ENCODE measurements at places on chromosomes 2 and 18.

GRCh38 chr2:57990118-57990725, 56.4 kb upstream of the VRK2 start:
- DNase-seq: no peak

DNA sequence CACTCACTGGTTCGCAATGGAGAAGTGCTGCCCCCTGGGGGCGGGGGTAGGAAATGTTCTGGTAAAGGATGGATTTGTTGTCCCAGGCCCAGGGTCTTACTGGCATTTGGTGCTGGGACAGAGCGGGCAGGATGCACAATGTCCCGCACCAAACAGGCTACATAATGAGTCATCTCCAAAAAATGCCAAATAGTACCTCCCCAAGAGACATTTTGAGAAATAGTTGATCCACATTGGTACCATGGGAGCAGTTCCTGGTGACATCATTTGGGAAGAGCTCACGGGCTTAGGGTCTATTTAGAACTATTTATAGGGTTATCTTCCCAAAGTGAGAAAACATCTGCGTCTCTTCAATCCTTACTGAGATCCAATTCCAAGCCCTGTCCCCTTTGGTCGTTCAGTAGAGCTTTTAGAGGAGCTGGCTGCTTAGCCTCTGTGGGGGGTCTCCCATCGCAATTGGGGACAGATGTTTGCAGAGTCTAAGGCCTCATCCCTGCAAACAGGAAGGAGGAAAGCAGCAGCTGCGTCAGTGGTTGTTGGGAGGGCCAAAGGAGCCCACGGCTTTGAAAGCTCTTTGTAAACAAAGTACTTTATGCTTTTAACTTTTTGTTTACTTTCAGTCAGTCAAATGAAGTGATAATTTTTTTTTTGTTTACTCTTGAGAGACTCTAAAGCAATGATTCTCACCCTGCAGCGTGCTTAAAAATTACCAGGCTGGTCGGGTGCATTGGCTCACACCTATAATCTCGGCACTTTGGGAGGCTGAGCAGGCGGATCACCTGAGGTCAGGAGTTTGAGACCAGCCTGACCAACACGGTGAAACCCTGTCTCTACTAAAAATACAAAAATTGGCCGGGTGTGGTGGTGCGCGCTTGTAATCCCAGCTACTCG, 49.3 kb downstream of the GREB1 start:
- DNase-seq: peak; percentile 40

DNA sequence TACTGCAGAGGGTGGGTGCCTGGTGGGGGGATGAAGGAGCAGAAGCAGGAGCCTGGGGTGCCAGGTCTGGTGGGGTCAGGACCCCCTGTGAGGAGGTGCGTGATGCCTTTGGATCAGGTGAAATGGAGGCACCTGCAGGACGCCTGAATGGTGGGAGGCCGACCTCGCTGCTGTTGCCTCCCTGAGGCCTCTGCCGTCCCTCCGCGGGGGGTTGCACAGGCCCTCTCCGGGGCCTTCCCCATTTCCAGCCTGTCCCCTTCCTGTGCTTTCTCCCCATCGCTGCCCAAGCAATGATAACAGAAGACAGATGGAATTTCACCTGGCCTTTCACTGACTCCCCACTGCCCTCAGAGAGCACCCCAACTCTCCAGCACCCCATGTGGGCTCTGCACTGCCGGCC, 259.3 kb downstream of the ALPK2 start:
- no peak for DNase-seq

DNA sequence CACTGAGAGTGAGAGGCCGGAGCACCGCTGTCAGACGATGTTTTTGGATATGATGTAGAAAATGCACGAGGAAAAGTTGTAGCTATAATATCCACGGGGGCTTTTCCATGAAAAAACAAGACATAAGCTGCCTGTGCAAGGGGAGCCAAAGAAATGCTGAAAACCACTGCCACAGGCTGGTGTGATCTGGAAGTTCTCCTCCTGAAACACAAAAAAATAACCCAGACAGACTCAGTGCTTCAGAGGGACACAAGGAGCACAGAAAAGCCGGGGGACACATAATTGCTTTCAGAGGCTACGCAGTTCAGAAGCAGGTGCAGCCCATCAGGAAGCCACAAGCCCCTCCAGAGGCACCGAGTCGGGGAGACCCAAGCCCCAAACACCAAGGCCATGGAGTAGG, 98.2 kb downstream of the ZNF516 start:
- DNase-seq: no peak

GRCh38 chr18:28079883-28080282, 97.0 kb downstream of the CDH2 start:
- DNase-seq: no peak

GRCh38 chr2:176892676-176893226, 319.8 kb upstream of the HNRNPA3 start:
- DNase-seq: no peak

DNA sequence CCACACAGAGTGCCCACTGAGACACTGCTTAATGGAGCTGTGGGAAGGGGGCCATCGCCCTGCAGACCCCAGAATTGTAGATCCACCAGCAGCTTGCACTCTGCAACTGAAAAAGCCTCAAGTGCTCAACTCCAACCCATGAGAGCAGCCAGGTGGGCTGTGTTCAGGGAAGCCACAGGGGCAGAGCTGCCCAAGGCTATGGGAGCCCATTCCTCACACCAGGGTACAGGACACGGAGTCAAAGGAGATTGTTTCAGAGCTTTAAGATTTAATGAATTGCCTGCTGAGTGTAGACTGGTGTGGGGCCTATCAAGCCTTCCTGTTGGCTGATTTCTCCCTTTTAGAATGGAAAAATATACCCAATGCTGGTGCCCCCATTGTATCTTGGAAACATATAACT, 17.2 kb downstream of the TPO start:
- DNase-seq: no peak

- no peak for DNase-seq
Measured at GRCh38 chr2:234111523-234111922, 61.0 kb downstream of the SPP2 start.

GRCh38 chr2:134681201-134681600, 37.6 kb downstream of the TMEM163 start:
- DNase-seq: no peak

- DNase-seq: no peak
Measured at GRCh38 chr18:28523758-28524475, 347.0 kb upstream of the CDH2 start.

- DNase-seq: no peak
Measured at GRCh38 chr2:236790963-236791362, 221.3 kb downstream of the ACKR3 start.

- DNase-seq: no peak
Measured at GRCh38 chr2:231187736-231188505, 10.5 kb upstream of the ARMC9 start.

DNA sequence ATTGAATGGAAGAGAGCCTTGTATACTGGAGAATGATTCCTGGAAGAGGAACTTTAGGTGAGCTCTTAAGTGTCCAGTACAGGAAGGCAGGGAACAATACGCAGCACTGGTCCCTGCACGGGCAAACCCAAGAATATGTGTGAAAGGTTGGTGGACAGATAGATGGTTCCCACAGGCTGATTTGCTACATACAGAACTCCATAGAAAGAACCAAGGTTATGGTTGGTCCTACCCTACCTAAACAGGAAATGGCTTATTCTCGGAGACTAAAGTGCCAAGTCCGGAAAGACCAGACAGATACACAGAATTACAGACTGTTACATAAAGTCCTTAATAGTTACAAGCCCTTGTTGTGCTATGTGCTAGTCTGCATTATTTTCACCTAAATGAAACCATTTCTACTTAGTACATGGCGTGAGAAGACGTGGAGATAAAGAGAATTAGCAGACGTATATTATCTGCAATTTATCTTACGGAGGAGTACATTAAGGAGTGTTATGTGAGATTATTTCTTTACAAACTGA, 1.2 kb downstream of the REV1 start:
- no peak for DNase-seq

GRCh38 chr18:13415736-13416135, 197.2 kb downstream of the LDLRAD4 start:
- no peak for DNase-seq

DNA sequence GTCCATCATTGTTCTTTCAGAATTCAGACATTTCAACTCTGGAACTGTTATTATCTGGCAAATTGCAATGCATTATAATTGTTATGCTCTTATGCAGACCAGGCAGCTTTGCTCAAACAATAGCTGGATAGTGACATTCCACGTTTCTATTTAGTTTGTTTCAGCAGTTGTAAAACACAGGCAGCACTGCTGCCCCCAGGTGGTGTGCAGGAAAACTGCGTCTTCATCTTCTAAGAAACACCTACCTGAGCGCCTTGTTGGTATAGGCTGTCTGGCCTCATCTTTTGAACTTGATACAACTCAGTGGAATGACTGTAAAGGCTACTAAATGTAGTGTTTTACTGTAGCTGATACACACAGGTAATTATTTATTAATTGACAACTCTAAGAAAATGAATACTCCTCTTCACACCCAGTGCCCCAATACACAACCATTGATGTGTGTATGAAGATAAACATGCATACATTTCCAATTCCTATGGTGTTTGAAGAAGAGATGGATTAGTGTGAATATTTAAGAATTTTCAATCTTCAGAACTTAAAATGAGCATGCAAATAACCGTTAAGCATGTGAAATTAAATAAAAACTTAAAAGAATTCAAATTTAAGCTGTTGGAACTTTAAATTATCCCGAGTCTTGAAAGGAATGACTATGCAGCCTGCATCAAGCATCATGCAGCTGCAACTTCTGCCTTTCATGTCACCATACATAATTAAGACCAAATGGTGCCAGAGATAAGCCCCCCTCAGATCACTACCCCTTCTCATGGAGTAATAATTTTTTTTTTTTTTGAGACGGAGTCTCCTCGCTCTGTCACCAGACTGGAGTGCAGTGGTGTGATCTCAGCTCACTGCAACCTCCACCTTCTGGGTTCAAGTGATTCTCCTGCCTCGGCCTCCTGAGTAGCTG, 85.6 kb downstream of the CD8B2 start:
- no peak for DNase-seq

- DNase-seq: no peak
Measured at GRCh38 chr18:11871501-11871900, 20.3 kb downstream of the CHMP1B start.

GRCh38 chr2:119428488-119429224, 3.0 kb upstream of the TMEM37 start:
- DNase-seq: no peak

- no peak for DNase-seq
Measured at GRCh38 chr2:237309011-237309410, 105.0 kb downstream of the COL6A3 start.

- no peak for DNase-seq
Measured at GRCh38 chr2:61588566-61588965, 50.4 kb upstream of the XPO1 start.

GRCh38 chr2:45343251-45344017, 267.6 kb downstream of the SRBD1 start:
- no peak for DNase-seq

DNA sequence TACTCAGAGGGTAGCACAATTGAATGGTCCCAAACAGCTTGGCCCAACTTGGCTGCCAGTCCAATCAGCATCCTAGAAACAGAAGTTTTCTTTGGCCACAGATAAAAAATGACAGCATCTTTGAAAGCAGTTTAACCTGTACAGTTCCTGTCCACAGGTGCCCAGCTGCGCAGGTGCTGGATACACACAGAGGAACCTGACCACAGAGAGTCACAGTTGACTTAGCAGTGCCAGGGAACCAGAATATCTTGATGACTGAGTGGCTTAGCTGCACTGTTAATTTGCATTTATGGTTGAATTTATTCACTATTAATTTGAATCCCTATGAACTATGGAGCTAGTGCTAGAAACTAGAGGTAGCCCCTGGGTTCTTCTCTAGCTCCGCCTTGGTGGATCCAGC, 93.7 kb downstream of the TPGS2 start:
- no peak for DNase-seq

GRCh38 chr18:37450434-37451132, 115.0 kb downstream of the CELF4 start:
- no peak for DNase-seq

DNA sequence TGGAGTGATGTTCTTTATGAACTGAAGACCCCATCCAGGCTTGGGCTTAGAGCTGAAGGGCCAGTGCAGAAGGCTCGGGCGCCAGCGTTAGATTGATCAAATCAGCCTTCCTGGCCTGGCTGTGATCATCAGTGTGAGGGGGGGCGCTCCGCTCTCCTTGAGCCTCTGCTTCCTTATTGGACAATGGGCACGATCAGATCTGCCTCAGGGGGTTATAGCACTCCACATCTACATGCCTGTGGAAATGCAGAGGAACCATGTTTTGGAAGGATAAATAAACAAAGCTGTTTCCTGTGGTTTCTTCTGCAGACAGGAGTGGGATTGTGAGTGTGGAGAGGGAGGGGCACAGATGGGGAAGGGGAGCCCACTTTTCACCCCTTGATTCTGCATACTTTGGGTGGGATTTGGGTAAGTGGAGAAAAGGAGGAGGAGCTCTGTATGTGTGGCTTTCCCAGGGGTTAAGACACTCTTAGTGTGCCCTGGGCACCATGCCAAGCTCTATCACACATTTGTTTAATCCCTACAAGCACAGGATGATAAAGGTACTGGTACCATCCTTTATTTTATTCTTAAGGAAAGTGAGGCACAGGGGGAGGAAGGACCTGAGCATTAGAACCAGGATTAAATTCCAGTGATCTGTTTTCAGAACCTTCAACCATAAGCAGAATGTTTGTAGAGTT, 150.5 kb downstream of the EN1 start:
- no peak for DNase-seq

DNA sequence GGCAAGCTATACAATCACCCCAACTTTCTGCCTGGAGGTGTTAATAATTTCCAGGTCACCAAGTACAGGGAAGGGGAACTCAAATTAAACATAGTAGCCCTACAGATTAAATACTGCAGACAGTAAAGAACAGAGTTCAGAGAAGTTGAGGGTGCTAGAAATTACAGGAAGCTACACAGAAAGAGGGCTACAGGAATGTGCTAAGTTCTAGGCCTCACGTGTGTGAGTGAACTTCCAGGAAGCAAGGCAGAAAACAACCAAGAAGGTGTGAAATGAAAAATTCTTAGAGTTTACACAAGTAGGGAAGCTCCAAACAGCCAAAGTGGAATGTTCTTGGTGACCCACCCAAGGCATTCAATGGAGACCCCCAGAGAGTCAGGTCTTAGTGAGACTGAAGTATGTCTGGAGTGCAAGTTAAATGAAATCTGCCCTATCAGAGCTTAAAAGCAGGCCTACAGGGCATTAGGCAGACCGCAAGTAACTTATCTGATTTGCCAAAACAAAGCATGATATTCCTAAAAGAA, 58.1 kb upstream of the RNU4ATAC start:
- no peak for DNase-seq
